ENCODE measurements at places on chromosomes 6 and 20.

GRCh38 chr20:39019805-39020325, 57.7 kb downstream of the DHX35 start:
- no peak for DNase-seq

- no peak for DNase-seq
Observed at GRCh38 chr20:54524849-54525248, 49.5 kb downstream of the DOK5 start.

DNA sequence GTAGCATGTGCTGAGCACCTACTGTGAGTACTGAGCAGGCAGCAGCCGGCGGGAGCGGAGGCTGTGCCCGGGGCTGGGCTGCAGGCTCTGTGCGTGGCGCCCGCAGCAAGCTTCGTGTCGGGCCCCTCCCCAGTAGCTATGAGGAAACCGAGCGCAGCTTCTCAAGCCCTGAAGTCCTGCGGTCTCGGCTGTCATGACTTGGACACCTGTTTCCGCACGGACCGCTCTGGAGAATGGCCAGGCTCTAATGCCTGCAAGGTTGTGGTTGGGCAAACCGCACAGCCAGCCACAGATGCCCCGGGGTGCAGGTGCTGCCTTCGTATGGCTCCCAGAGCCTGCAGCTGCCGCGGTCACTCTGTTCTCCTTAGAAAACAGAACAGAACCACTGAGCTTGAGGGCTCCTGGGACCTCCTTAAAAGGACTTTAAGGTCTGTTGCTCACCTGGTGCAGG, 33.7 kb downstream of the PYGB start:
- DNase-seq: no peak

DNA sequence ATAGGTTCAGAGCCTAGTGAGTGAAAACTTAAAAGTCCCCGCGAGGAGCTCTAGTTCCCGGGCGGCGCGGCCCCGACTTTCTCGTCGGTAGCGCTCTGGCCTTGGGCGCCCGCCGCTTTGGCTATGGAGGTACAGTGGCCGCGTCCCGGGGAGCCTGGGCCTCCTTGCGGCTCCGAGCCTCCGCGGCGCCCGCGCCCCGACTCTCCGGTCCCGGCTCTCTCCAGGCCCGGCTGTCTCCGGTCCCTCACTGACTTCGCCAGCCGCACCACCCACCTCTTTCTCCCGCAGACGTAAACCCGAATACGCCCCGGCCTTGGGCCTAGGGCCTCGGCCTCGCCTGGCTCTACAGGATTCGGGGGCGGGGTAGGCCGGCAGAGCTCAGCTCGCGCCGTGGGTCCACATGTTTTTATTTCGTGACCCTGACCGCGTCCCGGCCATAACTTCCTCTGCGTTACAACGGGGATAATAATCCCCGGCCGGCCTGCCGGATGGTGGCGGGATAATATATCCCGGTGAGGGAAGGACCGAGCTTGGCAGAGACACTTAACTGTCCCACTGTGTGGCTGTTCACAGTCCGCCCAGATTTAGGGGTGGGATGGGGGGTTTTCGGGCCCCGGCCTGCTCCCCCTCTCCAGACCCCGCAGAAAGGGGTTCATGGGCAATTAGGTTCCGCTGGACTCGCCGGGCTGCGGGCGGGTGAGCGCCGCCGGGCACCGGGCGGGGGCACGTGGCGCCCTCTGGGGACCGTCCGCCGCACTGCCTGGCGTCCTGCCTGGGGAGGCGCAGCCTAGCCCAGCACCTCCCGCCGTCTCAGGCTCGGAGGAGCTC, 10.0 kb upstream of the TBX18 start:
- DNase-seq: no peak

- DNase-seq: no peak
Observed at GRCh38 chr6:148704400-148705246, 42.2 kb upstream of the UST start.

GRCh38 chr20:39248171-39248861, 286.2 kb downstream of the DHX35 start:
- no peak for DNase-seq

DNA sequence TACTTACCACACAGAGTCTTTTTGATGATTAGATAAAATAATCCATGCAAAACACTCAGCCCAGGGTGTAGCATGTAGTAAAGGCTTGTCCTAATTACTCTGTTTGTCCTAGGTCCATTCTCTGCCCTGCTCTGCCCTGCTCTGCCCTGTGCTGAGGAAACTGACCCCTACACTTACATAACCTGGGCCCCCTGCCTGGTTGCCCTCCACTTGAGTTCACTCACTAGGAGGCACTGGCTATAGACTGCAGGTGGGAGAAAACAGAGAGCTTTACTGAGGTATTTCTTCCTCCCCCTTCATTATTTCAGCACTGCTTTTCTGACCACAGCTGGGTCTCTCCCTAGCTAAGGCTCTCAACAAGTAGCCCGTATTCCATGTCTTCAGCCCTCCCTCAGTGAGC, 70.9 kb upstream of the TBX18 start:
- no peak for DNase-seq

All from RKO (cell line).